ENCODE measurements at places on chromosomes 11 and 22. TPM values are rescaled to one million over a fixed set of nuclear protein-coding genes. Genes with fewer than 3 reads are reported as not detected.

- DNase-seq: no peak
These were observed 18.8 kb upstream of the RTL6 start for GRCh38 chr22:44516841-44517240.

DNA sequence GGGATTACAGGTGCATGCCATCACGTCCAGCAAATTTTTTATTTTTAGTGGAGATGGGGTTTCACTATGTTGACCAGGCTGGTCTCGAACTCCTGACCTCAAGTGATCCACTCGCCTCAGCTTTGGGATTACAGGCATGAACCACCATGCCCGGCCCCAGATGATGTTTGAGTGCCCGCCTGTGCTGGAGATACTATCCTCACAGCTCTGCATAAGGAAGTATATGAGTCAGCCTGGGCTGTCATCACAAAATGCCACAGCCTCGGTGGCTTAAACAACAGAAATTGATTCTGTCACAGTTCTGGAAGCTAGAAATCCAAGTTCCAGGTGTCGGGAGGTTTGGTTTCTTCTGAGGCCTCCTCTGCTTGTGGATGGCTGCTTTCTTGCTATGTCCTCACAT lies 119.3 kb downstream of the OSBP2 start:
- peak; percentile 19 for DNase-seq

DNA sequence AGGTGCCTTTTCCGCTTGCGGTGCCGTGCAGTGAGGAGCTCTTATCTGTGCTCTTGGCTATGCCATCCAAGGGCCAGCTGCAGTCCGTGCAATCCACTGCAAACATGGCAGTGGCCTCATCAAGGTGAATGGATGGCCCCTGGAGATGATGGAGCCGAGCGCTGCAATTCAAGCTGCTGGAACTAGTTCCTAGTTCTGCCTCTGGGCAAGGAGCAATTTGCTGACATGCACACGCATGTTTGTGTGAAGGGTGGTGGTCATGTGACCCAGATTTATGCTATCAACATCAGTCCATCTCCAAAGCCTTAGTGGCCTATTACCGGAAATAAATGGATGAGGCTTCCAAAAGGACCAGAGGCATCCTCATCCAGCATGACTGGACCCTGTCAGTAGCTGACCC lies 3.1 kb upstream of the EHD1 start:
- no peak for DNase-seq

- DNase-seq: no peak
These were observed 124.4 kb downstream of the ETS1 start for GRCh38 chr11:128462922-128463321.

DNA sequence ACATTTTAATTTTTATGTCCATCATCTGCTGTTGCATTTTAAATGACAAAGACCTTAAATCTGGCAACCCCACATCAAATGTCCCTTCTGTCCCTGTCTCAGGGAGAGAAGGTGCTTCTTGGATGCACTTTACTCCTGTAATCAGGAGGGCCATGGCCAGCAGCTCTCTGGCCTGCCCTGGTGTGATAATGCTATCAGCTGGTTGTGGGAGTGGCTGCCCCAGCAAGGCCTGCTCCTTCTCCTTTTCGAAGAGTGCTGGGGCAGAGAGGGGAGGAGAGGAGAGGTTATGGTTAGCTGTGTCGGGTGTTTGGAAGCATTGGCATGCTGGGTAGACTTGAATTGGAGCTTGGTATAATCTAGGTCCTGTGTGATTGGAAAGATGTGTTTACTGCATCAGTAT lies 12.8 kb downstream of the TNRC6B start:
- DNase-seq: no peak

DNA sequence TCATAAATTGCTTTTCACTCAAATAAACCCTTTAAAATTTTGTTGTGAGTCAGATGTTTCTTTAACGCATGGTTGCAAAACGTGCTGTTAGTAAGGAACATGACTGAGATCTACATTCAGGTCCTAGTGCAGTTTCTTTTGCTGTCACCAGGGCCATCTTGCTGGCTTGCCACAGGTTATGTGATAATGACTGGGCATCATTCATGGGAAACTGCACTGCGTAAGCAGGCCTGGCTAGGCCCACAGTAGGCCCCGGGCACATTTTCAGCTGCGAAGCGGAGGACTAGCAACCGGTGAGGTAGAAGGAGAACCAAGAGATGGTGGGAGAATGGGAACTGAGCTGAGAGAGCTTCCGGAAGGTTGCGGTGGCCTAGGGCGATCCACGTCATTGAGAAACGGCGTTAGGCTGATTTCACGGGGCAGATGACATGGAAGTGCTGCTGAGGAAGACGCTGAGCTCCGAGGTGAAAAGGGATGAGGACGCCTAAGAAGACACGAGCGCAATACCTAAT lies 3.2 kb upstream of the KLHDC7B start:
- peak; percentile 73 for DNase-seq

IFITM10 gene
- total RNA-seq: 7.9 TPM

DNA sequence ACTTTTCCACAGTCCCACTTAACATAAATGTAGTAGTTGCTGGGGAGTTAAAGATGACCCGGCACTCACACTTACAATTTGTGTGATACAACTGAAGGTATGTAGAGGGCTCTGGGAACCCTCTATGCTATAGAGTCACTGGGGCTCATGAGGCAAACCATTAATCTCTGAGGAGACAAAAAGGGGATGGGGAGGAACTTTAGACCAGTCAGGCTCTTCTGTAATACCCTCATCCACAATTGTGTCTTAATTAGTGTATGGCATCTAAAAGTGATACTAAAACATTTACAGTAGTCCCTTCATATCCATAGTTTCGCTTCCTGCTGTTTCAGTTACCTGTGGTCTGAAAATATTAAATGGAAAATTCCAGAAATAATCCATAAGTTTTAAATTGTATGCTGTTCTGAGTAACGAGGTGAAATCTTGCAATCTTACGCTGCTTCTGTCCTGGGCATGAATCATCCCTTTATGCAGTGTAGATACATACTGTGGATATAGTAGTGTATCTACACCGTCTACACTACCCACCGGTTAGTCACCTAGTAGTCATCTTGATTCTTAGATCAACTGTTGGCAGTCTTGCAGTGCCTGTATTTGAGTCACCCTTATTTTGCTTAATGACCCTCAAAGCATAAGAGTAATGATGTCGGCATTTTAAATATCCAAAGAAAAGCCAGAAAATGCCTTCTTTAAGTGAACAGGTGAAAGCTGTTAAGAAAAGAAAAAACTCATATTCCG lies 12.2 kb downstream of the CBL start:
- DNase-seq: no peak

GRCh38 chr11:22626573-22627239 lies 1.1 kb upstream of the FANCF start:
- DNase-seq: no peak

AIFM3 gene
- total RNA-seq: 5.7 TPM

GRCh38 chr22:22687638-22688500 lies 43.5 kb downstream of the GGTLC2 start:
- no peak for DNase-seq

GLYAT gene
- not detected for total RNA-seq

DNA sequence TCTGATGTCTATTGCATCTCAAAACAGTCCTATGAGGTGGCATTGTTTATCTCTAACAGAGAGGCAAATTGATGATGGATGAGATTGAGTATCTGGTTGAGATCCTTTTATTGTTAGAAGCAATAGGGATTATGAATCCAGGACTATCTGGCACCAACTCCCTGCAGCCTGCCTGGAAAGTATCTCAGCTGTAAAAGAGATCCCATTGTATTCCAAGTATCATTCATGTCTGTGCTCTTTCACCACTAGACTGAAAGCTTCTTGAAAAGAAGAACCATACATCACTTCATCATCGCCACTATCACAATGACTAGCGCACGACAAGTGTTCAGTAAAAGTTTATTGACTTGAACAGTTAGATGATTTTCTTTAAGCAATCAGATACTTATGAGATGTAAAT lies 41.9 kb upstream of the PCF11 start:
- no peak for DNase-seq
